Uterus (tissue), 4 donors: ENCODE measurements at places on chromosomes 6 and 20. TPM values are rescaled to one million over a fixed set of nuclear protein-coding genes. Genes with fewer than 3 reads are reported as not detected.
A peak's percentile ranks its signal among the peaks of the same experiment; 100 is the strongest.

KHDC1 gene
- total RNA-seq: not detected

GRCh38 chr6:107082045-107082444, 33.3 kb downstream of the BEND3 start:
- DNase-seq: no peak

GRCh38 chr6:68279793-68280557, 355.1 kb upstream of the ADGRB3 start:
- DNase-seq: no peak

GRCh38 chr6:113626475-113626874, 230.7 kb upstream of the MARCKS start:
- no peak for DNase-seq

GRCh38 chr6:47029865-47030561, 12.1 kb downstream of the ADGRF1 start:
- DNase-seq: no peak

DNA sequence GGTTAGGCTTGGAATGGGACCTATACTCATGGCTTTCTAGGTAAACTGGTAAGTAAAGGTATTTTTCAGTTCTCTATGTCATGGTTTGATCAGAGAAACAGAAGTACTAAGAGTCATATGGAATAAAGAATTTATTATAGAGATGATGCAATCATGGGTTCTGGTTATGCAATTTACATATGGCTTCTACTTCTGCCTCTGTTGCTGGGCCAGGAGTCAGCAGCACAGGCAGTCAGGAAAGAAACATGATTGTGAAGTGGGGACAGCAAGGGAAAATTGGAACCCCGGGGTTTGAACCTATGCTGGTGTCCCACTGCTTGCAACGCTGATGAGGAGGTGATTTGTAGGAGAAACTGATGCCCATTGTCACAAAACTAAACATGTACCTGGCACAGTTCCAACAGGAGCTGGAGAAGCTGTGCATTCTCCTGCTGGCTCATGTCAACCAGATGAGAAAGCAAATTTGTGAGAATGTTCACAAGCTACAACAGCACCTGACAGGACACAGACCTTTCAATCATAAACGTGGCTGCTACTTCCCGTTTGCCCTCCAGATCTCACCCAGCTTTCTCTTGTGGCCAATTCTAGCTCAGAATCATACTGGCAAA, 887.1 kb downstream of the TFAP2A start:
- DNase-seq: no peak

GRCh38 chr6:168647271-168647670, 206.3 kb downstream of the SMOC2 start:
- DNase-seq: no peak

DNA sequence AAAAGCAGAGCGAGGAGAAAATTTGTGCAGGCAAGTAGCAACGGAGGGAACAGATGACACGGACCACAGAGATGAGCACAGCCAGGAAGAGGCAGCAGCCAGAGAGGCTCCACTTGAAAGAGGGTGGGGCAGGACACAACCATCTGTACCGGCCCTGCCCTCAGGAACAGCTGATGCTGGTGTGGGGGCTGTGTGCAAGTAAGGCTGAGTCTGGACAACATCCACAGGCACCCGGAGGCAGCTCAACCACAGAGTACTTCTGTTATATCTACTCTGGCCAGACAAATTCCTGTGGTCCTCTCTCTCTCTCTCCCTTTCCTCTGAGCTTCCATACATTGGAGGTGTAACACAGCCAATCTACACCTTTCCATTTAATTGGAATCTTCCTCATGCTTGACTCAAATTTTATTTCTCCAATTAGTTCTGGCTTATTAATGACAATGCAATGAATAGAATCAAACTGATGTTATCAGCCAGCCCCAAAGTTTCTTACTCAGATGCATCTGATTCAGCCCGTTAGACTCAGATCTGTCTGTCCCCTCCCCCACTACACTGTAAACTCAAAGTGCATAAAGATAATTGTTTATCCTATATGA, 24.9 kb downstream of the KIF13A start:
- DNase-seq: peak; percentile 81

GRCh38 chr20:32707691-32708581, 34.2 kb upstream of the C20orf203 start:
- DNase-seq: no peak

- DNase-seq: no peak
These were observed 524.6 kb upstream of the JARID2 start for GRCh38 chr6:14721103-14721758.

GRCh38 chr6:79094938-79095337, 16.9 kb upstream of the PHIP start:
- DNase-seq: no peak

DNA sequence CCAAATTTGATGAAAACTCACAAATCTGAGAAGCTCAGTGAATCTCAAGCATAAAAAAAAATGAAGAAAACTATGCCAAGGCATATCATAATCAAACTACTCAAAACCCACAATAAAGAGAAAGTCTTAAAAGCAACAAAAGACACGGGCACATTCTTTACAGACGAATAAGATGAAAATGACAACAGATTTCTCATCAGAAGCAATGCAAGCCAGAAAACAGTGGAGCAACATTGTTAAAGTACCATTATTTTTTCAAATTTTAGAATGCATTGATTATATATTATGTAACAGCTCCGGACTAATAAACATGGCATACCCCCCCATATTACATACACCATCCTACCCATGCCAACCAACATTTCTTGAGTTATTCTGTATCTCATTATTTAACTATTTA, 55.3 kb upstream of the INSM1 start:
- DNase-seq: no peak

- peak; percentile 54 for DNase-seq
These were observed at the start of gene FOXS1 for GRCh38 chr20:31845300-31845863. TSS of gene FOXS1 (minus strand) at chr20:31845604. CDS start at chr20:31845542, 62 bp downstream.

UNC5CL gene
- total RNA-seq: 1.4 TPM

ENPP3 gene
- total RNA-seq: 7.2 TPM

GRCh38 chr6:108142240-108142639, 23.6 kb upstream of the NR2E1 start:
- DNase-seq: no peak

TINAG gene
- total RNA-seq: not detected

- DNase-seq: no peak
These were observed 98.9 kb downstream of the ATG5 start for GRCh38 chr6:106226676-106227075.

- DNase-seq: no peak
These were observed 23.3 kb upstream of the MAPRE1 start for GRCh38 chr20:32796383-32796948.

PRDM1 gene
- 1.5 TPM for total RNA-seq

DNA sequence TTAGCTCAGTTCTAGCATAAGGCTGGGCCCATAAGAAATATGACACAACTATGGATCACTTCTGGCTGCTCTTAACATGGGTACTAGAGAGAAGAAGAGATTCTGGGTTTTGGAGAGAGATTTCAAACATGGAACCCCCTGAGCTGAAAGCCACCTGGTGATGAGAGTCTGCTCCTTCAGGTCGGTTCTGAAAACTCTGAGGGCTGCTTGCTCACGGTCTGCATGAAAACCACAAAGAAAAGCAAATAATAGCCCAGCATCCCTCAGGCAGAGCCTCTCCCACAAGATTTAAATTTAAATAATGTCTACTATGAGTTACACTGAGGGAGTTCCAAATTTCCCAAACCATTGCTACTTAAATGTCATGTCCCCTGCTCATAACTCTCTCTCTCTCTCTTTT, 301.5 kb downstream of the BMP7 start:
- DNase-seq: no peak

PHACTR2 gene
- total RNA-seq: 78.2 TPM

DNA sequence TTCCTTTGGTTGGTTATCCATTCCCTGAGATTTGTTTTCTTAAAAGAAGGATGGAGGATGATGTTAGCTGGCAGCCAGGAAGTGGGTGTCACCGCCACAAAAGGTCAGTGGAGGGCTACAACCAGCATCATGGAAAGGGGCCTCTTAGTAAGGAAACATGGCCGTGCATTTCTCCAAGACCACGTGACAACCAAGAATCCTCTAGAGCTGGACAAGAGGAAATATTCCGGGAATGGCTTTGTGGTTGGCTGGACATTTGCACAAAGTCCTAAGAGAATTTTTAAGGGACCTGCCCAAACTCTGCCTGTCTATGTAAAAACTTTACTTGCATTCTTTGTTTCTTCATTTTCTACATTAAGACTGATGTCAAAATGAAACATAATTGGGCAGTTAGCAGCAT, 399.9 kb upstream of the MARCKS start:
- peak; percentile 28 for DNase-seq

DNA sequence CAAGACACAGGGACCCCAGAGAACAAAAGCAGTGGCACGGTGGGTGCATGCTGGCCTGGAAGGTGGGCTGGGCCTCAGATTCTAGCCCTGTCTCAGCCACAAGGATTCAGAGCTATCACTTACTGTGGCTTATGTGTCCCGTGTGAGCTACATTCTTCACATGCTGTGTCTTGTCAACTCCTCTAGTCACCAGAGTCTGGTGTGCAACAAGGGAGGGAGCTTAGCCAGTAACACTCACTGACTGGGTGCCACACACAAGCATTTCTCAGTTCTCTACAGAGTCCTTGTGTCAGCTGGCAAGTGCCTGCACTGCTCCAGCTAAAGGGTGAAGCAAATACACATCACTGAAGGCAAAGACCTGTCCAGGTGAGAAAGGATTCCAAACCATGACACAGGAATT, 186.9 kb upstream of the CDYL start:
- no peak for DNase-seq

DNA sequence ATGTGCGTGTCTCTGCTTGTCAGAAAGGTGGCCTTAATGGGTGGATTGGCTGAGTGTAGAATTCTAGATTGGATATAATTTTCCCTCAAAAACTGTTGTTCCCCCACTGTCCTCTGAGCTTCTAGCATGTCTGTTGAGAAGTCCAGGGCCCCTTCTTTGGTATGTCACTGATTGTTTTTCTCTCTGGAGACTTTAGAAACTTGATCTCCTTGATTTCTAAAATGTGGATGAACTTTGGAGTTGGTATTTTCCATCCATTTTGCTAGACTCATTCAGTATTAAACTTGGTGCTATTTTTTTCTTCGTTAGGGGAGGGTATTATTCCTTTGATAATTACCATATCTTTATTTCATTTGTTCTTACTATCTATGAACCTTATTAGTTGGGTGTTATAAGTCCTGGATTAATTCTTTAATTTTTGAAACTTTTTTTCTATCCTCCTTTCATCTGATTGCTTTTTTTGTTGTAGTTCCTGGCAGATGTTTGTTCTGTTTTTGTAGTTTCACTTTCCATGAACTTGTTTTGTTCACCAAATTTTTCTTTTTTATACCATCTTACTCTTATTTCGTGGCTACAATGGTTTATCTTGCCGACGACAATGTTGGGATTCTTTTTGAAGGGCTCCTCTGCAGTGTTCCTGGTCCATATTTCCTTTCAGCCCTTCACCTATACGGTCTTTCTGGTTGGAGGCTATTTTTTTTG, 68.4 kb downstream of the ARID1B start:
- no peak for DNase-seq

GRCh38 chr6:30616811-30617564, at the start of gene PPP1R10:
TSS of gene PPP1R10 (minus strand) at chr6:30617243. CDS start at chr6:30609944, 7,299 bp downstream.
- DNase-seq: peak; percentile 99

POLR1H gene
- total RNA-seq: 21.2 TPM

GRCh38 chr6:34888874-34889555, at the start of gene ANKS1A:
TSS of gene ANKS1A (plus strand) at chr6:34889255. CDS start at chr6:34889403, 148 bp downstream.
- peak; percentile 79 for DNase-seq

ZSCAN23 gene
- not detected for total RNA-seq

- DNase-seq: no peak
These were observed 33.6 kb downstream of the HM13 start for GRCh38 chr20:31547720-31548298.

DNA sequence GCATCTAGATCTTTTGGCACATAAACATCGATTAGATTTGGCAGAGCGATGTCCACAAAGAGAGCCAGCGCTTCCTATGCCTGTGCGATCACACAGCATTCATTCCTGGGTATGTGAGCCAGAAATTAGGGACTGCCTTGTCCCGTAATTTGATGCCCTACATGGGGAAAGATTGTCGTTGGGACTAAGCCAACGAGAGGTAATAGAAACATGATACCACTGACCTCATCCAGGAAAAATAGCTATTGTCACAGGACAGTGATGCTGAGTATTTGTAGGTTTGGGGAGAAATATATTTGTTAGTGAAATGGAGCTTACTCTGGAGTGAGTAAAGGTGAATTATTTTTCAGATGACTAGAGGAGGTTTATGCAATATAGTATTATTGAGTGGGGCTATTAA, 154.0 kb downstream of the TSHZ2 start:
- no peak for DNase-seq
